ENCODE measurements at places on chromosomes 2 and 18. TPM values are rescaled to one million over a fixed set of nuclear protein-coding genes. Genes with fewer than 3 reads are reported as not detected.

GRCh38 chr2:21633015-21633414 is 509.2 kb downstream of the TDRD15 start:
- no peak for DNase-seq

DNA sequence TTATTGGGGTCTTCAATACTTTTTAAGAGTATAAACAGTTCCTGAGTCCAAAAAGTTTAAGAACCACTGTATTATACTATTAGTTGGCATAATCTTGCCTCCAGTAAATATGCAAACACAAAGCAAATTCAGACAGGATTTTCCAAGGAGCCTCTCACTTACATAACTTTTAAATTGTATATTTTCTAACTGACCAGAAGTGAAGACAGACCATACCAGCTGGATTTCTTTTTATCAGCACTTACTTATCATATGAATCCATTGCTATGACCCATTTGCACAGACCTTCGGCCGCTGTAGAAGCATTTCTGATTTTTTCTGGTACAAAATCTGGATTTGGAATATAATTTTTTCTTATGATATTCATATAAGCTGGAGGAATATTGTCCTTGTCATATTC is 200.1 kb downstream of the SLC39A10 start:
- no peak for DNase-seq

DNA sequence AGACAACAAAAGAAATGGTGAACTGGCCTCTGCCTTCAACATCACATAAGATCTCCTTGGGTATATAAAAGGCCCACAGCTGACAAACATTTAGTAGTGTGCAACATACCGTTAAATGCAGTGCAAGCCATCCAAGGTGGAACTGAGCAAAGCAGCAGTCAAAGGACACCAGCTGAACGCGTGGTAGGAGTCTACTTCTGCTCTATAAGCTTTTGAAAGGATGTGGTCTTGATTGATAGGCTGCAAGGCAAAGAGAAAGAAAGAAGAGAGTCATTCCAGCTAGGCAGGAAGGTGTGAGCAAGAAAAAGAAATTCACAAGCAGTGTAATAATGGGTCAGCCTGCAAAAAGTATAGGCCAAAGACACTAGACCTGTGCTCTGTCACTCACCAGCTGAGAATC is 356.3 kb downstream of the SATB2 start:
- no peak for DNase-seq

DNA sequence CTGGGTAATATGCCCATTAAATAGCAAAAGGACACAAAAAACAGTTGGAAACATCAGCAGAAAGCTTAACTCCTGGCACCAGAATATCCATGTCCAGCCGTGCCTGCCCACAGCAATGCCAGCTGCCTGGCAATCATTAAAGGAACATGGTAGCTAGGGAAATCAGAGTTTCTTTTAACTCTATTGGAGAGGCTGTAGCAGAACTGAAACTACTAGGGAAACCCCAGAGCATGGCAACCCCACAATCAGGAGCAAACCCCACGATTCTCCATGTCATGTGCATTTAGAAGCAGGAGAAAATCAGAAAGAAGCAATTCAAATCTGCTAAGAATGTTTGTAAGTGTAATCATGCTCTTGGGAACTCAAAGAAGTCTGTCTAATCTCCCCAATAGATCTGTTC is 409.0 kb upstream of the SMIM21 start:
- no peak for DNase-seq

DNA sequence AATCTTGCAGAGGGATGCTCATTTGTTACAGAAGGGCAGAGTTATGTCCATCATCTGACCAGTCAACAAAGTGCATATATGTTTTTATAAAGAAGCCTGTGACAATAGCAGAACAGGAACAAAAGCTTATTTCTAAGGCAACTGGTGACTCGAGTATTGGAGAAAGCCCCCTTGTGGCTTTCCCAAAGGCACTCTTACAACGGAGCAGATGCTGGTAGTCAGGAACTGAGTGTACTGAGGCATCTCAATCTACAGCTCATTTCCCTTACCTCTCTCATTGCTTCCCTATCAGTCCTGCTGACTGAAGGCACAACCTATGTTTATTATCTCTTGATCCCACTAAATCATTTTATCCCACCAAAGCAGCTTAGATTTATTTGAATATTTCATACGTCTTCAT is 557.1 kb upstream of the CHAC2 start:
- no peak for DNase-seq

GRCh38 chr18:55048892-55049291 is 89.6 kb upstream of the CCDC68 start:
- no peak for DNase-seq

GRCh38 chr2:72722492-72723070 is 103.3 kb downstream of the EXOC6B start:
- peak; percentile 6 for DNase-seq

DNA sequence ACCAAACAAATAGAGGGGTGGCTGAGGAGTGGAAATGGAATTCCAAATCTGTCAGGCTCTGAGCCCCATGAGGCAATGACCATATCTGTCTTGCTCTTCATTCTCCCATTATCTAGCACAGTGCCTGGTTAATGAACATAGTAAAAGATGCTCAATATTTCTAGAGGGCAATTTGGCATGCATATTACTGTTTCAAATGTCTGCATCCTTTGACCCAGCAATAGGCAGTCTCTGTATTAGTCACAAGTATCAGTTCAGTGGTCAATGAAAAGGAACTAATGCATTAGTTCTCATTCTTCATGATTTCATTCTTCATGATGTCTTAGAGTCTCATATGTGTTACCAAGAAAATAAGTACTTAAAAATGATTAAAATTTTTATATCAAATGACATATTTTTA is 28.4 kb upstream of the MALL start:
- no peak for DNase-seq

DNA sequence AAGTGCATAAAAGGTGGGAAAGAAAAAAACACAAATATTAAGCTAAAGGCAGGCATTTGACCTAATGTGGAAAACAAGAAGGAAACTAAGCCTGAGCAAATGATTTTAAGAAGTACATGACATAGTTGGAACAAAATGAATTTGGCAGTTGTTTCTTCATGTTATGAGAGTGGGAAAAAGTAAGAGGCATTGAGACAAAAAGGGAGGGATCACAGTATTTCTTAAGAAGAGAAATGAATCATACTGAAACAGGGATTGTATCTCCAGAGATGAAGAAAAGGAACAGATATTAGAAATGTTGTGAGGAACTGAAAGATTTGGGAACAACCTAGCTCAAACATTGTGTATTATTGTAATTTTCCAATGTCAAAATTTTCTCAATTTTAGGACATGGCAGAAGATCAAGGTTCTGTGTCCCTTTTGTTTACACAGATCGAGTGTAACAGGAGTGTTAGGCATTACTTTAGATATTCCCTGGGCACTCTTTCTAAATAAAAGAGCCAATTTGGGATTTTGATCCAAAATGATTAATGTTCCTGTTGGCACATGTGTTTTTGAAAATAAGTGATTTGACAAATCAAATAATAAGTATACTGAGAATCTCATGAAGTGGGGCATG is 98.6 kb downstream of the CALCRL start:
- DNase-seq = no peak

DNA sequence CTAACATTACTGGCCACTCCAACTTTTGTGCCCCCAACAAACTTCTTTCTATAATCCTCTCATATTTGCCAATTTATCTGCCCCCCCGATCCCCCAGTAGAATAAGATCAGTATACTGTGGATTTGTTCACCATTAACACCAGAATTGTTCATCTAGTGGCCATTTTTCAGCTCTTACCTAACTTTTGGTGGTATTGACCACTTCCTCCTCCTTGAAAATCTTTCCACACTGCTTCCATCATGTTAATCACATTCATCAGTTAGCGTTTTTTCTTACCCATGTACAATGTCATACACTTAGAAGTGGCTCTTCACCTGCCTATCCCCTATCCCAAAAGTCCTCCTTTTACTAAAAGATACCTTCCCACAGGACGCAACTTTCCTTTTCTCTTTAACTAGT is 6.1 kb downstream of the IMPACT start:
- no peak for DNase-seq

DNA sequence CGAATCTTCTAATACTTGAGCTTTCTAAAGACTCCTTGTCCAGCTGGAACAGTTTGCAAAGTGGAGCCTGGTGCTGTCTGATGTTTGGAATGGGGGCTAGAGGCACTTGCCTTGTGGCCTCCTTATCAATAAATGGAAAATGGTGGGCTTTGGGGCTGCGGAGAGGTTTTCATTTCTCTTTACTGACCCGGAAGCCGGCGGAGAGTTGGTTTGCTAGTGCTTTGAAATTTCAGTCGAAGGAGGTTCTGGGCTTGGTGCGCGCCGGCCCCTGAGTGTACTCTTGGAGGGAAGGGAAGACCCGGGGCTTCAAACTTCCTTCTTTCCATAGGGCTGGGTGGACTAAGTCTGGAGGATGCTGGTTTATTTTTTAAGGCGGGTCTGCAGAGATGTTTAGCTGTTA is 714 bp downstream of the RPIA start:
- DNase-seq = peak; percentile 33

DNA sequence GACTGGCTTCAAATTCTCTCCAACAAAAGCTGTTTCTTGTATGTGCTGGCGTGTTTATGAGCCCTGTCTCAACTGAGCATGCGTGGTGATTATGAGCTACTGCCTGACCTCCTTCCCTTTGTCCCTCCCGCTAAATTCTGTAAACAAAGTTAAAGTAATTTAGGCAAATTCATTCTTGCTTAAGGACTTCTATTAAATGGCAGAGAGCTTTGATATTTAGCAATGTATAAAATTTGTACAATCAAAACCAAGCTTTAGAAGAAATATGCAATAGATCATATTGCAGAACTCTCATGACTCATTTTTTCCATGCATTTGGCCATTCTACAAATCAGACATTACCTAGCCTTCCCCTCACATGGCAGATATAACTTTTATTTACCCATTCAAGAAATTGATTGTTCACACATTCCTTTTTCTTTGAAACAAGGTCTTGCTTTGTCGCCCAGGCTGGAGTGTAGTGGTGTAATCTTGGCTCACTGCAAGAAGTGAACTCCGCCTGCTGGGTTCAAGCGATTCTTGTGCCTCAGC is 18.2 kb downstream of the IGFBP2 start:
- no peak for DNase-seq

- DNase-seq = peak; percentile 53
Observed at GRCh38 chr2:172097557-172098131, 5.1 kb downstream of the DLX2 start.

DNA sequence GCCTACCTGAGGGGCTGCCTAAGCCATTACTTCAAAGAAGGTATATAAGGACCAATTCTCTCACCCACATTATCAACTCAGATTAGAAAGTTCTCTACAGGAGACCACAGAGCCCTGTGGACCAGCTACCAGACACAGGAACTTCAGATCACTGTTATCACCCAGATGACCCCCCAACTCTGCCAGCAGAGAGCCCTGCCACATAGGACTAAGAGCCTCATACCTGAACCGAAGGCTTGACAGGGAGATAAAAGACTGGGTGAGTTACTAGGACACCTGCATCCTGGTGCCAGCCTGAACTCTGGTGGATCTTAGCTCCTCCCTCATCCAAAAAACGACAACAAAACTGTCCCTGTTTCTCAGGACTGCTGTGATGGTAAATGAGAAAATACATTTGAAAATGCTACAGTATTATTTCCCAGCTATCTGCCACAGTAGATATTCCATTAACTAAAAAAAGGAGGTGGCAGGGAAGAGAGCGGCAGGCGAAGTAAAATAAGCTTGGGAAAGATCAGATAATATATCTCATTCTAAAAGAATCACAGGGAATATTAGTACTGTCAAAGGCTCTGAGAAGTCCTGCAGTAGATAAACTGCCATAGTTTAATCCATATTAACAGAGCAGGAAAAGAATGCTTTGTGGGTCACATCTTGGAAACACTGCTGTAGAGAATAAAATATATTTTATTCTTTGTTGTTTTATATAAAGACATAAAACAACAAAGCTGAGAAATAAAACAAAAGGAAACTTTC is 79.7 kb downstream of the STK39 start:
- no peak for DNase-seq

DNA sequence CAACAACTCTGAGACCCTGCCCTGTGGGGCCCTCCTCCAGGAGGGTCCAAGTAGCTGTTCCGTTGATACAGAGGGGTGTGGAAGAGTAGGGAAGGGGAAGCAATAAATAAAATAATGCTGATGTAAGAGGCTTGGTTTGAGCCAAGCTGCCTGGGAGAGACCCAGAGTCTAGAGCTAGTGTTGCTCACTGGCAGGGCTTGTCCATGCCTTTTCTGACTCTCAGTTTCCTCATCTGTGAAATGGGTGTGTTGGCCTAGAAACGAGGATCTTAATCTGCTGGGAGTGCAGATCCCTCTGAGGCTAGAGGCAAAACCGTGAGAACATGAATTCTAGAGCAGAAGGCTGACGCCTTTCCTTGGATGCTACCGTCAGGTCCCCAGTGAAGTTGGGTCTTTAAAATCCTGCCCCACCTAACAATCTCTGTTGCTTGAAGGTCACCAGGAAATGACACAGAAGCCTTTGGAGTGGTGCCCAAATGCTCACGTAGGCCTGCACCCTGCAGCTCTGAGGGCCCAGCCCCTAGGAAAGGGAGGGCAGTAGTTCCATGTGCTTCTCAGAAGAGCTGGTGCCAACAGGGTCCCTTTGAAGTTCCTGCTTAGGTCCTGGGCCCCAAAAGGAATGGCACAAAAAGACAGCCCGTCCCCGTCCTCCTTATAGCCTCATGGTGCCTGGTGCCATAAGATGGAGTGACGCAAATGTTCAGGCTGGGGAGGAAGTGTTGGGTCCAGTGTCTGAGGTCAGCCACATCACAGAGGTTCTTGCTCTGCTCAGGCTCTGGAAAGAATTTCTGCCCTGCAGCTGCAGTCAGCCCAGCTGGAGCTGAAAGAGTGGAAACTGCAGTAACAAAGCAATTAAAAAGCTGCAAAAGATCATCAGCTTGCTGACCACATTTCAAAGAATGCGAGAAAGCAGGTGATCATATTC is 73.2 kb upstream of the SMAD2 start:
- no peak for DNase-seq

DNA sequence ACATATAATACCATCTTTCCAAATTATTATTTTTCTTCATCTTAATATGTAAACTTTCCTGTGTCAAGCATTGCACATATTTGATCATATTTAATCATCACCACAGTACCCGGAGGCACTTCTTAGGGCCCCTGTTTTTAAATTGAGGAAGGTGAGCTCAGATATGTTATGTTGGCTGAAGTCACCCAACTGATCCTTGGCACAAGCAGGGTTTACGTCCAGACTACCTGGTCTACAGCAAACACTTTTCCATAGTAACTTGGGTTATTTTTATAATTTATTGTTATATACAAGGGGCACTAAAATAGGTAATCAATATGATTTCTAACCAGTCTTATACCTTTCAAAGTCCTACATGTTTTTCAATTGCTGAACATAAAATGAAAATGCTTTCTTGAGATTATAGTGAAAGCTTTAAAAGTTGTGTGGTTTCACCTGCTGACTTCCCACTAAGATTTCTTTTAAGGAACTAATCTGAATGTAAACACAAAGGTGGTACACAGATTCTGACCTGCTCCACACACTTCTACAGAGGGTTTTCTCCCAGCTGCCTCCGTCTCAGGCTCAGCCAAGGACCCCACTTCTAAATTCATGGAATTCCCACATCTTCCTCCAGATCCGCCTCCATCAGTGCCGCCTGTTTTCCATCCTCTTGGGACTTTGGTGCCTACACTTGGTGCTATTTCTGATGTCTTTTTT is 52.2 kb downstream of the SH3YL1 start:
- no peak for DNase-seq

GRCh38 chr18:77082316-77082955 is 50.1 kb downstream of the MBP start:
- DNase-seq = no peak

Gene IL1A
- polyA plus RNA-seq = not detected

Gene ZNF396
- polyA plus RNA-seq = 0.76 TPM

Gene GALNT14
- 1.6 TPM for polyA plus RNA-seq

Gene GCKR
- 0.67 TPM for polyA plus RNA-seq

Gene CCDC68
- not detected for polyA plus RNA-seq
